CD4-positive, alpha-beta T cell (primary cell): ENCODE measurements at places on chromosomes 5 and 9. TPM values are rescaled to one million over a fixed set of nuclear protein-coding genes. Genes with fewer than 3 reads are reported as not detected.

HAVCR2 gene
- 1.8 TPM for total RNA-seq

DNA sequence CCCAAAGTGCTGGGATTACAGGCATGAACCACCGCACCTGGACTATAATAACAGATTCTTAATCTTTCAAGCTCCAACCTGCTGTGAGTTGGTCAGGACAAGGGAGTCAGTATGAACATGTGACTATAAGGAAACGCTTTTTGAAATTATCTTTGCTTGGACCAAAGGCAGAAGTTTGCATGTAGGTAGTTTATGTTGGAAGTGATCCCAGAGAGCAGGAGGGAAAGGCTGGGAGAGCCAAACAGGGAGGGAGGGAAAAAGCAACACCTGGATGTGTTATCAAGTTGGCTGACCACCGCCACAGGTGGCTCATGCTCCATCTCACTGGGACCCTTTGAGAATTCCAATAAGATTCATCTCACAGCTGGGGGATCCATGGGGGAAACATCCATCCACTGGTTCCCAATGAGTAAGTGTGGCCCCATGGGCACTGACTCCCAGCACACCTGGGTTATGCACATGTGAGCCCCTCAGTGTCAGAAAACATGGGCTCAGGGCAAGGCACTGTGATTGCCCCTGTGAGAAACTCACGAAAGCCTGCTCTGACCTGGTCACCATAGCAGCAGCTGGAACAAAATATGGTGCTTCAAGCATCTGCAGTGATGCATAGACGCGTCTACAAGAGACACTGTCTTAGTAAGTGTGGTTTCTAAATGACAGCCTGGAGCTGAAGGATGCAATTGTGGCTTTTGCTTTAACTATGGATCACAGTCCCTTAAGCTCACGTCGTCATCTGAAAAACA is 62.1 kb downstream of the ARSB start:
- DNase-seq, result no peak

- DNase-seq, result no peak
Measured at GRCh38 chr5:143059355-143059754, 289.2 kb downstream of the ARHGAP26 start.

DNA sequence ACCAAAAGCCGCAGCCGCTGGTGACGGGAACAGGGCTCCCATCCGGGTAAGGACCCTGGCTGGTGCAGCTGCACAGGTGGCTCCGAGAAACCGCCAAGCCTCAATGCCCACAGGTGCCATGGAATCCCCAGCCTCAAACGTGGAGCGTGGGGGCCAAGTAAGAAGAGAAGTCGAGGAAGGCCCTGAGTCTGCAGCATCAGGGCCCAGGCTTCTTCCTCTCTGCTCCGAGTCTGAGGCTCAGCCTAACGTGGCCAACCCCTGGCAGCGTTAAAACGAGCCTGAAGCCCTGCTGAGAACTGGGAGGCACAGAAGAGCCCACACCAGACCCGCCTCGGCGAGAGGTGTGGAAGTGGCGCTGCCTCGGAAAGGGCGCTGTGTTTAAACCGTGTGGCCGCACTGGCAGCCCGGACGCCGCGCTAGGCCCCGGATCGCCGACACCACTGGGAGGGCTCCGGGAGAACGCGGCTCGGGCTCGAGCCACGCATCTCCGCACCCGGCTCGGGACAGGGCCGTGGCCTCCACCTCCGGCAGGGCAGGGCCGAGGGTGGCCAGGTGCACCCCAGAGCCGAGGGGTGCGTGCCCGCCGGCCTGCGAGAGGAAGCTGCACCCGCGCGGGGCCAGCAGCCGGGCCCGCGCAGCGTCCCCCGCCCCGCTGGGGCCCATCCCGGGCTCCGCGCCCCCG is 730 bp downstream of the ZMYND19 start:
- DNase-seq, result no peak

GRCh38 chr9:92654481-92655301 is 15.2 kb downstream of the IPPK start:
- DNase-seq, result no peak

DNA sequence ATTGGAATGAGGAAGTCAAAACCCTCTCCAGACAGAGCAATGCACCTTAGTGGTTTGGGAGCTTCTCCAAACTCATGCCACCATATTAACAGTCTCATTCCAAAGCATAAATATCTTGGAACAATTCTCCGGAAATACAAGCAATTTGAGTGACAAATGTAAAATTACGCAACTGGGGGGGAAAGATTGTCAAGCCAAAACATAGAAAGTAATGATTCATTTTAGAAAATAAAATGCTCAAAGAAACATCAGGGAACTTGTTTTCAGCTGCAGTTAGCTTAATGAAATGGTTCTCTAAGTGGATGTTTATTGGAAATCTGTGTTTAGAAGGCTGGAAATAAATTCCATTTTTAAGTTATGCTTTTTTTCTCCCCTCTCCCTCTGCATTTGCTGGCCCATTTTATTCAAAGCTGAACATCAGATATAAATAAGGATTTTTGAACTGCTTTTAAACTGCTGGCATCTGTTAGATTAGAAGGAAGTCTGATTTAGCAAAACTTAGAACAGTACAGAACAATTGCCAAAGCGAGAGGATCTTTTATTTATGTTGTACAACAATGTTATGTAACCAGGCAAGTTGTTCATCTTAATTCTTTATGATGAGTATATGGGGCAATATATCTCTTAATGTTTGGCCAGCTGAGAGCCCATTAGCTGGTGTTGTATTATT is 551.9 kb downstream of the PRELID2 start:
- no peak for DNase-seq

DNA sequence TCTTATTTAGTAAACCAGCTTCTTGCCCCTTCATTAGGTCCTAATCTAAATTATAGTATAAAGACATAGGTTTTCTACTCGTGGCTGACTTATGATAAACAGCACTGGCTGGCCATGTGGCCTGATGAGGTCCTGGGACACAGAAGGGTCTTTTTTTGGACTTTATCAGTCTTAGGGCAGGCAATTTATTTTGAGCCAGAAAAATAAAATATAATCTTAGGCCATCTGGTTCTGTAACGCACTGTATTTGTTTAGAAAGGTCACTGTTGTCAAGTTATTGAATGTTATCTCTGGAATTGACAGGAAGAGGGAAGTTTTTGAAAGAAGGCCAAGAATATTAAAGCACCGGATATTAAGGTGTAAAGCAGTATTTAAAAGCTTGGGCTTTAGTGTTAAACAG is 53.9 kb downstream of the RFX3 start:
- no peak for DNase-seq

DNA sequence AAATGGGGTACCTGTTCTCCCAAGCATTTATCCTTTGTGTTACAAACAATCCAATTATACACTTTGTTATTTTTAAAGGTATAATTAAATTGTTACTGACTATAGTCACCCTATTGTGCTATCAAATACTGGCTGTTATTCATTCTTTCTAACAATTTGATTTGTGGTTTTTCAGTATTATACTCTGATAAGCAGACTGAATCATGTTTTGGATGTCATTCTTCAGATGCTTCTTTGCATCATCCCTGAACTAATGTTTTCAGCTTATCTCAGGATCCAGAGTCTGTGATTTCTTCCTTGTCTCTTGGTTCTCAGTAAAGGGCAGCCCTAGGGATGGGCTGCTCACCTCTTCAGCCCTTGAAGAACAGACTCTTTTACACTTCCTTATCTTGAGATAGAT is 177.8 kb upstream of the SGCD start:
- DNase-seq, result no peak

DNA sequence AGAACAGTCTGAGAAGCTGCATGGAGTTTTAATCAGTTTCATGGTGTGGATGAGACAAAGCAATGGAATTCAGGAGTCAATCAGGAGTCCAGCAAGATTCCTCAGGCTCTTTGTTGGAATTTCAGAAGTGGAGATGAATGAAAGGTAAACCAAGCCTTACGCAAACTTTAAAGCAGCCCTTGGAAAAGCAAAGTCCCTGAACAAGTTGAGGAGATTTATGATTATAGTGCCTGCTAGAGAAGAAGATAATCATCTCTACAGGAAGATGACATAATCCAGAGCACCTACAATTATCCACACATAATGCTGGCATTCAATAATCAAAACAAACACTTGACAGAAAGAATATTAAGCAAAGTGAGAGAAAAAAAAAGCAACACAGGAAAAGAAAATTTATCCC is 1380.1 kb upstream of the NUDT12 start:
- DNase-seq, result no peak

- DNase-seq, result no peak
Measured at GRCh38 chr9:16266648-16267276, 603.7 kb downstream of the BNC2 start.

DNA sequence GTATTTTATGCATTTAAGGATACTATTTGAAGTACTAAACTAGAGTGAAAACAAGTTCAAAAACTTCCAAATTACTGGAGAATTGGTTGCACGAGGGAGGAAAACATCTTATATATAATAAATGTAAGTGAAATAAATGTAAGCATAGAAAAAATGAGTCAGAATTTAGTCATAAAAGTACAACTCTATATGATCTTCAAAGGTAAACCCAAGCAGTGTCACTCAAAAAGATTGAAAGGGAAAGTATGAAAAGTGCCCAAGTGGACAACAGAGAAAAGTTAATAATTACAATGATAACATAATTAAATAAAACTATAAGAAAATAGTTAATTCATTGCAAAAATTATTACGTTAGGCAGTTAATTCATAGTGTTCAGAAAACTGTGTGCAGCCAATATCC is 2288.5 kb upstream of the C9orf72 start:
- DNase-seq, result no peak

SPARC gene
- 0.78 TPM for total RNA-seq

GRCh38 chr5:80492741-80493140 is 4.8 kb downstream of the FAM151B start:
- DNase-seq, result no peak

- DNase-seq, result no peak
Measured at GRCh38 chr9:113781381-113781780, 94.7 kb upstream of the ZNF618 start.

- no peak for DNase-seq
Measured at GRCh38 chr5:178564811-178565550, 25.2 kb downstream of the COL23A1 start.

THBS4 gene
- 0.85 TPM for total RNA-seq

SLC36A3 gene
- not detected for total RNA-seq

- DNase-seq, result no peak
Measured at GRCh38 chr5:320524-321229, 837 bp upstream of the AHRR start.
